ENCODE measurements at places on chromosomes 12 and 14.
A peak's percentile ranks its signal among the peaks of the same experiment; 100 is the strongest.

DNA sequence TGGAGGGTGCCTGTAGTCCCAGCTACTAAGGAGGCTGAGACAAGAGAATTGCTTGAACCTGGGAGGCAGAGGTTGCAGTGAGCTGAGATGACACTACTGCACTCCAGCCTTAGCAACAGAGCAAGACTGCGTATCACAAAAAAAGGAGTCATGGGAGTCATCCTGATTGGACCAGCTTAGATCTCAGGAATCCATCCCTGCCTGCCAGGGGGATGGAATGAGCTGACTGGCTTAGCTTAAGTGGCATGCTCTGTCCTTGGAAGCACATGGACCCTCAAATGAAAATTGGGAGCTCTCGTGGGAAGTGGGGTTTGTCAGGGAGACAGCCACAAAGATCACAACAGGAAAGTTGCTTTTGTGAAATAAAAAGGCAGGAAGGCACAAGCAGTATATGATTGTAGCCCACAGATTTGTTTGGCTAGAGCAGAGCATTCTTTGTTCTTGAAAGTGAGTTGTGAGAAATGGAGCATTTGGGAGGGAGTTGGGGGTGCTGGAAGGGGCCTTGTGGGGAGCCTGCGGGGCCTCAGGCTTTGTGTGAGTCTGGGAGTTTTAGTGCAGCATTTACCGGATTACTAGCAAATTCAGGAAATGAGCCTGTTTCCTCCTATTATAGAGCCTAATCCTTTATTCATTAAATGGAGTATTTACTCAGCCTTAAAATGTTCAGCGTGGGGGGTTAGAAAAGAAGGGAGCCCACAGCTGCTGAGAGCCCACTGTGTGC is 30.7 kb downstream of the DGLUCY start:
- no peak for DNase-seq

DNA sequence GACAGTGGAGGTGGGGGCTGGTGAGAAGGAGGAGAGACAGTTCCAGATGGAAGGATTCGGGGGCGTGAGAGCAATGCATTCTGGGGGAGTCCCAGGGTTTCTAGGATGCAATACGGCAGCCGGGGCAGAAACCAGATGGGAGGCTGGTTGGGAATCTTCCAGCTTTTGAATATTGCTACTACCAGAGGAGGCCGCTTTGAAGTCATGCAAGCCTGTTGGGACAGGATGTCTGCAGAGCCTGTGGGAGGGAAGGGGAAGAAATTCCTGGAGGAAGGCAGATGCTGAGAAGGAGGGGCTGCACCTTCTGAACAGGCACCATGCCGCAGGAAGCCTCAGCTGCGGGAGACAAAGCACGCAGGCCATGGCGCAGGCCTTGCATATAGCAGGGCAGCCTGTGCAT is 105.4 kb downstream of the APAF1 start:
- DNase-seq: no peak

DNA sequence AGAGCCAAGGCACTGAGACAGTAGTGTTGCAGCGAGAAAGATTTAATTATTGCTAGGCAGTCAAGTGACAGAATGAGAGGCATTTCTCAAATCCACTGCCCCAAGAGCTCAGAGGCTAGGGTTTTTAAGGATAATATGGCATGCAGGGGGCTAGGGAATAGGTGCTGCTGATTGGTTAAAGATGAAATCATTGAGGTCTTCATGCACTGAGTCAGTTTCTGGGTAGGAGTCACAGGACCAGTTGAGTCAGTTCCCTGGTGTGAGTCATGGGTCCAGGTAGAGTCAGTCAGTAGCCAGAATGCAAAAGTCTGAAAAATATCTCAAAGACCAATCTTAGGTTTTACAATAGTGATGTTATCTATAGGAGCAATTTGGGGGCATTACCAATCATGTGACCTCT is 323.8 kb downstream of the RGS6 start:
- peak; percentile 33 for DNase-seq

DNA sequence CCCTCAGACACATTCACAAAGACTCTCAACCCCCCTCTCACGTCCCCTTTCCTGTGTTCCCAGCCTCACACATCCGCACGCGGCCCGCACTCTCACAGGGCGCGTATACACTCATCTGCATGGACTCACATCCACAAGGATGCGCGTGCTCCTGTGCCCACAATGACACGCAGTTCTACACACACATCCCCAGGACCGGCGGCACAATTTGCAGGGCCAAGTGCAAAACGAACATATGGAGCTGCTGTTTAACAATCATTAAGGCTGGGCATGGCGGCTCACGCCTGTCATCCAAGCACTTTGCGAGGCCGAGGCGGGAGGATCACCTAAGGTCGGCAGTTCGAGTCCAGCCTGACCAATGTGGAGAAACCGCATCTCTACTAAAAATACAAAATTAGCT is 36.4 kb upstream of the EML1 start:
- DNase-seq: no peak

DNA sequence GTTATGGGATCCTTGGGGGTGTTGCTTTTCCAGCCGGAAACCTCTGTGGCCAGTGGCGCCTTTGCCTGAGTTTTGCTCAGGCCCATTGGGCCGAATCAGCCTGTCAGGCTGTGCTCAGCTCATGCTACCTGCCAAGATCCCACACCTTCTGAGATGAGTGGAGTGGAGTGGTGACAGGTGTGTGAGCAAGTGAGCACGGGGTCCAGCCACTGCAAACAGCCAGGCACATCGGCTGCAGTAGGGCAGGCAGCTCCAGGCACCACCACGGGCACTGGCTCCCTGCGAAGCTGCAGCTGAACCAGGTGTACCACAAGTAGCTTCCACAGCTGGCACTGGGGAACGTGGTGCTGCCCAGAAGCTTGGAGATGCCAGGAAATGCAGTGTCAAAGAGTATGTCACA is 21.1 kb upstream of the WDR89 start:
- no peak for DNase-seq

- DNase-seq: no peak
Observed at GRCh38 chr12:105443802-105444652, 113.5 kb downstream of the C12orf75 start.

DNA sequence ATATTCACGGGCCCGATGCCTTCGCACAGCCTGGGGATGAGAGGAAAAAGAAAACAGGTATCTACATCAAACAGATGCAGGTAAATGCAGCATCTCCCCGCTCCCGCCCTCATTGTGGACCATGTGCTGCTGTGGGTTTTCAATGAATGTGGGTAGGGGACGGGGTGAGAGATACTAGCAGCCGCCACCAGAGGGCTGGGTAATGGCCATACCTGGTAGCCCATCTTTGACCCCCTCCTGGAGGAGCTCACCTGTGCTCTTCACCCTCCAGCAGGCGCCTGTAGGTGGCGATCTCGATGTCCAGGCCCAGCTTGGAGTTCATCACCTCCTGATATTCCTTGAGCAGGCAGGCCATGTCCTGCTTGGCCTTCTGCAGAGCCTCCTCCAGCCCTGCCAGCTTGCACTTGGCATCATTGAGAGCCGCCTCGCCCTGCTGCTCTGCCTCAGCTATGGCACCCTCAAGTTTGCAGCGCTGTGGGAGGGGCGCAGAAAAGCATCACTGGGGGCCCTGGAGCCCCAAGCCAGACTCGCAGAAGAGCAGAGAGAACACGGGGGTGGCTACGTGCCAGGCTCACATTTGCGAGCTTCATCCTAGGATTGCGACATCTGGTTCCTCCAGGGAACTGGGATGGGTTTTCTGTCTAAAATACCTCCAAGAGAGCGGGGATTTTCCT is 10.2 kb downstream of the KRT82 start:
- DNase-seq: no peak

GRCh38 chr14:96231526-96232130 is 24.4 kb upstream of the BDKRB1 start:
- no peak for DNase-seq

DNA sequence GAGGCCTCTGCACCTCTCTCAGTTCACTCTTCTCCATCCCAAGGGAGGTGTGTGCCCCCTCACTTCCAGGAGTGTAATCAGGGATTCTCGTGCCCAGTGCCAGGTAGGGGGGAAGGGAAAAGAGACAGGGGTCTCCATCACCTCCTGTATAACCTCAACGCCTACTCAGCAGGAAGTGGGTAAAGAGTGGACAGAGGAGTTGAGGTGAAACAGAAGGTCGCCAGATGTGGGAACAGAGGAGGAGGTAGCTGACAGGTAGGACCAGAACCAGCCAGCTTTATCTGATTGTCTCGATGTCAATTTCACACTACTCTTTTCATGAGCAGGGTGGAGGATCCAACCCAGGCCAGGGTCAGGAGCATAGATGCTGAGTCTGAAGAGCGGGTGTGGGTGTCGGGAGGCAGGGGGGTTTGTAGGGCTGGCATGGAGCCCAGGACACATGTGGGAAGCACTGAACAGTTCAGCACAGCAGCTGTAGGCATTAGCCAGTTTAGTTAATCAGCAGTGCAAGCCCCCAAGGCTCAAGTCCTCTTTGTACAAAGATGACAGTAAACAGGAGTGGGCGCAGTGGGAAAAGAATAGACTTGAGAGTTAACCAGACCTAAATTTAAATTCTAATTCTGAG is 213.5 kb downstream of the PELI2 start:
- DNase-seq: no peak

- DNase-seq: no peak
Observed at GRCh38 chr12:110345176-110345661, 58.3 kb downstream of the ANAPC7 start.

GRCh38 chr14:99064262-99064954 is 207.6 kb downstream of the BCL11B start:
- DNase-seq: no peak

DNA sequence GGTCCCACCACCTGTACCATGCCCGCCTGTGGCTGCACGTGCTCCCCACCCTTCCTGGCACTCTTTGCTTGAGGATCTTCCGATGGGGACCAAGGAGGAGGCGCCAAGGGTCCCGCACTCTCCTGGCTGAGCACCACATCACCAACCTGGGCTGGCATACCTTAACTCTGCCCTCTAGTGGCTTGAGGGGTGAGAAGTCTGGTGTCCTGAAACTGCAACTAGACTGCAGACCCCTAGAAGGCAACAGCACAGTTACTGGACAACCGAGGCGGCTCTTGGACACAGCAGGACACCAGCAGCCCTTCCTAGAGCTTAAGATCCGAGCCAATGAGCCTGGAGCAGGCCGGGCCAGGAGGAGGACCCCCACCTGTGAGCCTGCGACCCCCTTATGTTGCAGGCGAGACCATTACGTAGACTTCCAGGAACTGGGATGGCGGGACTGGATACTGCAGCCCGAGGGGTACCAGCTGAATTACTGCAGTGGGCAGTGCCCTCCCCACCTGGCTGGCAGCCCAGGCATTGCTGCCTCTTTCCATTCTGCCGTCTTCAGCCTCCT is 1.1 kb downstream of the INHBE start:
- DNase-seq: peak; percentile 60

DNA sequence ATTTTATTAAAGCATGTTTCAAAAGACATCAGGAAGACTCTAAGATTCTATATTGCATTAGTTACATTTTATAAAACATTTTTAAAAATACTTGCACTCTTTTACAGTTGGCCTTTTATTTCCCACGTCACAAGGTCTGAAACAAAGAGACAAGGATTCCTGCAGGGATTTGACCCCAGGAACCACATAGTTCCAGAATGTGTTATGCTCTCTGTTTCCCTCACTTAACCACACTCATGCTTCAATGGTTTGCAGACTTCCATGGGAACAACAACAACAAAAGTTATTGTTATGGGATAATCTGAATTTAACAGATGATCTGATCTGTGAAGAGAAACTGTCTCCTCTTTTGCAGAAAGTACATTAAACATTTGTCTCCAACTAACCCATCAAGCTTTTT is 104.3 kb upstream of the PPFIA2 start:
- DNase-seq: no peak

DNA sequence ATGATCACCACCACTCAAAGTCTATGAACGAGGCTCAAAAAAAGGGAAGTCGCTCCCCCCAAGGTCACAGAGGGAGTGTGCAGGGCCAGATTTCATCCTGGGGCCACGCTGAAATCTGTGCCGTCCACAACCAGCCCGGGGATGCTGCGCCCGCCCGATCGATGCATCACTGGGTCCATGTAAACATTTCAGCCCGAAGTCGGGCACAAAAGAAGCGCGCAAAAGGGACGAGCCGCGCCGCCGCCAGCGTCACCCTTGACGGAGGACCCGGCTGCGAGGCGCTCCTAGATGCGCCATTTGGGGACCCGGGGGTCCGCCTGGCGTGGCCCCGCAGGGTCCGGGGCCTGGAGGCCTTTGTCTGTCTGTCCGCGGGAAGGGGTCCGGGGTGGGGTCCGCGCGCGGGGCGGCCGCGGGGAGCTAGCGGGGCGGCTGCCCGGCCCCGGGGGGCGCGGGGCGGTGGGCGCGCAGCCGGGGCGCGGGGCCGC is 503 bp downstream of the FBXO21 start:
- DNase-seq: peak; percentile 38

GRCh38 chr12:67741270-67741669 is 92.7 kb downstream of the DYRK2 start:
- DNase-seq: no peak

DNA sequence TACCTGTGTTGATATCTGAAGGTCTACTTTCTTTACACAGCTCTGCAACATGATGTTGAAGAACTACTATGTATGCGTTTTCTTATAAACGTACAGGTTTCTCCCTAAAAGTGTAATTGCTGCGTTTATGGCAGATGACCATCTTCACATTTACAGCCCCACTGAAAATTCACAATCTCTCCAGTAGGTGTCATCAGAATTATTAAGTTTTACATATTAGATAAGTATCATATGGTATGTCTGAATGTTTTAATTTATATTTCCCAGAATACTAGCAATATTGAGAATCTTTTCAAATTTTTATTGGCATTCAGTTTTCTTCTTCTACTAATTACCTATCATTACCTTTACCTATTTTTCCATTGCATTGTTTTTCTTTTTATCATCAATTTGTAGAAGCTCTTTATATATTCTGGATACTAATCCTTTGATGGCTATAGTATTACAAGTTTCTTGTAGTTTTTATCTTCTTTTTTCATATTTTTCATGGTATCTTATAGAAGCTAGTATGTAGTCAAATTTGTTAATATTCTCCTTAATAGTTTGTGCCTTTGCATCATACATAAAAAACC is 123.5 kb downstream of the CAPZA3 start:
- no peak for DNase-seq

- no peak for DNase-seq
Observed at GRCh38 chr12:48110691-48111311, 4.9 kb upstream of the SENP1 start.
